Stimulated activated CD8-positive, alpha-beta memory T cell treated with anti-CD3 and anti-CD28 coated beads, Interleukin-15, amount 100 ng/mL, for 48 hours (primary cell): ENCODE measurements at places on chromosomes 11 and 22.

DNA sequence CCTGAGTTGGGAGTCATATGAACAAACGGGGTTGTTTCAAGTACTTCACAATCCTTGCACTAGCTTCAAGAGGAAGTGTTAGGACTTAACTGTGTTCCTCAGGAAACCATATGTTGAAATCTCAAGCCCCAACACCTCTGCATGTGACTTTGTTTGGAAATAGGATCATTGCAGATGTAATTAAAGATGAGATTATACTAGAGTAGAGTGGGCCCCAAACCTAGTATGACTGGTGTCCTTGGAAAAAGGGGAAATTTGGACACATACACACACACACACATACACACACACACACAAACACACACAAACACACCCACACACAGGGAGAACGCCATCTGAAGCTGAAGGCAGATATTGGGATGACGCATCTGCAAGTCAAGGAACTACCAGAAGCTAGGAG, 6.4 kb upstream of the CEP295 start:
- DNase-seq: no peak

GRCh38 chr11:57213342-57214097, 23.5 kb downstream of the APLNR start:
- DNase-seq: no peak

- DNase-seq: no peak
These were observed 567.0 kb upstream of the CADM1 start for GRCh38 chr11:116071241-116071640.

GRCh38 chr11:115963156-115963555, 458.9 kb upstream of the CADM1 start:
- no peak for DNase-seq

DNA sequence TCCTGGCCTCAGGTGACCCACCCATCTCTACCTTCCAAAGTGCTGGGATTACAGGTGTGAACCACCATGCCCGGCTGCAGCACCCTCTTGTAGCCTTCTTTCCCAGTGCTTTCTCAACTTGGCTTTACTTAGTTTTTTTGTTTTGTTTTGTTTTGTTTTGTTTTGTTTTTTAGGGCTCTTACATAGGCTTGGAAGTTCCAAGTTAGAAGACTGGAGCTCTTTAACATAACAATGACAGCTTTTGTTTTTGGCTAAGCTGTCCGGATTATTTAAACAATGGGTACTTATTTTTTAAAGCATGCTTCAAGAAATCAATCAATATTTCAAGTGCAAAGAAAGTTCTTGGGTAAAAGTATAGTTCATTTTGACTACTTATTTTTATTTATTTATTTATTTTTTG, 25.9 kb downstream of the KMT2A start:
- no peak for DNase-seq

DNA sequence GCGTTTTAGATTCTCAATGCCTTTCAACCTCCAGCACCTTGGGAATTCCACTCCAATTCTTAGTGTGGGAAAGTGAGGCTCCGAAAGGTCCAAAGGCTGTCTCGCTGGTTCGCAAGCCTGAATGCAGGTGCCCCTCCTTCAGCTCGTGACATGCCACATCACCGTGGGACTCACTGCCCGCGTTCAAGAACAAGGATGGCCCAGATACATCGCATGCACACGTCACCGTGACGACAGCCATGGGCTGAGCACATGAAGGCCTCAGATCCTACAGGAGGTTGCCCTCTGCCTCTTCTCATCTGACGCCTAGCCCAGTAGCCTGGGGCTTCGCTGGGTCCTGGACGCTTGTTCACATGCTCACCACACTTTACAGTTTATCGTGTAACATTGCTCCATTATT, 4.4 kb upstream of the LINC01488 start:
- DNase-seq: no peak

DNA sequence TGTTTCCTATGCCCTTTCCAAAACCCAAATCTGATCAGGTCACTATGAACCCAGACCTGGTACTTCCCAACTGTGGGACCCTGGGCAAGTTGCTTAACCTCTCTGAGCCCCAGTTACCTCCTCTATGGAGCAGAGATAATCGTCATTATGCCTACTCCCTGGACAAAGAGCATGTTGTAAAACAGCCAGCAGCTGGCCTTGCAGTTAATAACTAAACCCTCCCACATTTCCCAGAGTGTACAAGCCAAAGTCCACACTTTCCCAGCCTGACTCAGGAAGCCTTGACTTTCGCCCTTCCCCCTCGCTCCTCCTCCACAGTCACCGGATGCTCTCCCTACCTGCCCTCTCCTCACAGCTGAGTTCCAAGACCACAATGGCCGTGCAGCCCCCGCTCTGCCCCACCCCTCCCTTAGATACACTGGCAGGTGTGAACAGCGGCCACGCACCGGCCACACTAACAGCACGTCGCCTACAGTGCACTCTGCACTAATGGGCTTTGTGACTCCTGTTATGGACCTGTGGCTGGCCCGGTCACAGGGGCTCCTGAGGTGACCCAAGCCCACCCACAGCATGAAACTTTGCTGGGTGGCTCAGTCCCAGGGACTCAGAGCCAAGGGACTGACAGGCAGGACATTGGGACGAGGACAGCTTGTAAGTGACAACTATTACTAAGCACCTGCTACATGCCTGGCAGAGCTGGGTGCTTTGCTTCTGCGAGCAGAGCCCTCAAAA, 15.6 kb upstream of the MFNG start:
- no peak for DNase-seq

DNA sequence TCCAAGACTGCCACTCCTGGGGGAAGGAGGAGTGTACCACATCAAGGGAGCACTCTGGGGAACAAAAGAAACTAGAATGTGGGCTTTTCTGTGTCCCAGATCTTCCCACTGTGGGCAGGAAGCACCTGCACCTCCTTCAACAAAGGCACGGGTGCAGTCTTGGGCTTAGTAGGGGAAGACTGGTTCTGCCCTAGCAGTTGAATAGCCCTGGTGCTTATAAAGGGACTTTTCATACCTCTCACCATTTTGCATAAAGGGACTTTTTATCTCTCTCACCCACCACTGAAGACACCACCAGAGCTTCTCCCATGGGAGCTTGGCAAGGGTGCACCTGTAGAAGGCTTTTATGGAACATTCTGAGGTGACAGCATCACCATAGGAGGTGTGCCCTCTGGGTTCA, 65.8 kb upstream of the MS4A8 start:
- DNase-seq: no peak

DNA sequence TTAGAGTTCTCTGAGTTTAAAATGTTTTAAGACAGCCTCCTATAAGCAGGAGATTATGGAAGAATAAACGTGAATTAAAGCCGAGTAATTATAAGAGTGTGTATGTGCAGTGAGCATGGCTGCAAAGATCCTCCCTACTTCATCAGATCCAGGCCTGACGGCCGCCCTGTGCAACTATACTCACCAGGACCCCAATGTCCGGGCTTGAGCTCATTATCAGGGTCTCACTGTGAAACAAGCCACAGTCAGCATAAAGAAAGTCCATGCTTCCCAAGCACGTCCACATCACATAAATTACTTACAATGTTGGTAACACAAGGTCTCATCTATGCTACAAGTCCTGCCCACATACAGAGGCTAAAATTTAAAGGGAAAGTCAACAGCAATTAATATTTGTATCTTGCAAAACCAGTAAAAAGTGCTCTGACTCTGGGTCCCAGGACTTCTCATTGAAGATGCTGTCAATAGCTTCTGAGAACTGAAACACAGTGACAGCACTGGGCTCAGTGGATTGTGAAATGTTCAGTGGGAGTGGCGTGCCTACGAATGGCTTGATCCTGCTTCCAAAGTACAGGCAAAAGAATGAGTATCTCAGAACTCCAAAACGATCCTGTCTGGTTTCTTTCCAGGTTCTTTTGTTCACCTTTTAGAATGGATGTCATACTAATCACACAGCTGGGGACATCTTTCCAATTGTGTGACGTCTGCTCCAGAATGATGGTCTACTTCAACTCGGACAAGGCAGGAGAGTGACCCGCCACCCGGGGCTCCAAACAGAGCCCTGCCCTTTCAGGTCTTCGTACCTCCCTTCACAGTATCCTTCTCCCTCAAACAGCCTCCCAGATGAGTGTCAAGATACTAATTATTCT, 72.1 kb upstream of the ARFGAP3 start:
- no peak for DNase-seq

DNA sequence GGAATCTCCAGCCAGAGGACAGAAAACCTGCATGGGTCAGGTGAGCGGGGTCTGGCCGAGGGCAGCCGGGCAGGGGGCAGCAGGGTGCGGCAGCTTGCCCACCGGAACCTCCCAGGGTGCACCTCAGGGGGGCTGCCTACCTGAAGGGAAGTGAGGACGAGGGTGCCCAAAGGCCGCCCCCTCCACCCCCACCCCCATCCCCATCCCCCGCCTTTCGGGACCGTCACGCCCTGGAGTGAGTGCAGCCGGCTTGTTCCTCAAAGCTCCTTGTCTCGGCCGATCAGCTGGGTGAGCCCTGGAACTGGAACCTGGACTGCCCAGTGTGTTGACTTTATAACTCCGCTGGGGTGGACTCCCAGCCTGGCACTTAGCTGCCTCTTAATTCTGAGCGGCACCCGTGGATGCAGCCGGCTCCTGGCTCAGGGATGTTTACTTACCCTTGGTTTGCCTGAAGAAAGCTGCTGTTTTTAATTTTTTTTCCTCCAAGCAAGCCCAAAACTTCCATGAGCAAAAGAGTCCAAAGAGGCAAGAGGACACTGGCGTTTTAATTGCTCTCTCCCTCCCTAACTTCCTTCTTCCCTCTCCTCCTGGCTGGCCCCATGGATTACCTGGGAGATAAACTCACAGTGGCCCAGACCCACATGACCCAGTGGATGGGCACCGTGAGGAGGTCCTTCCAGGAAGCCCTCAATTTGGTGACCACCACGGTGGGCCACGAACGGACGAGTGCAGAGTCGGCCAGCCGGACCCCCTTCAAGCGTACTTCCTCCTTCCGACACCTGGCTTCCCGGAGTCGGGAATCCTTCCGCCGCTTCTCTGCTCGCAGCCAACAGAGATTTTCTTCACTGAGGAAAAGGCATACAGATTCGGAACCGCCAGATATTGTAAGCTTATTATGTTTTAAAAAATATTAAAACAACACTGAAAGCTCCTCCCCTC, 87.8 kb upstream of the CRYBB3 start:
- DNase-seq: no peak

- no peak for DNase-seq
These were observed 542.4 kb downstream of the TBC1D22A start for GRCh38 chr22:47304854-47305253.

GRCh38 chr11:63298258-63298657, 54.9 kb upstream of the SLC22A25 start:
- no peak for DNase-seq

GRCh38 chr11:58567889-58568512, 7.7 kb downstream of the LPXN start:
- peak; percentile 43 for DNase-seq

GRCh38 chr11:123381149-123381548, 48.9 kb upstream of the GRAMD1B start:
- no peak for DNase-seq

DNA sequence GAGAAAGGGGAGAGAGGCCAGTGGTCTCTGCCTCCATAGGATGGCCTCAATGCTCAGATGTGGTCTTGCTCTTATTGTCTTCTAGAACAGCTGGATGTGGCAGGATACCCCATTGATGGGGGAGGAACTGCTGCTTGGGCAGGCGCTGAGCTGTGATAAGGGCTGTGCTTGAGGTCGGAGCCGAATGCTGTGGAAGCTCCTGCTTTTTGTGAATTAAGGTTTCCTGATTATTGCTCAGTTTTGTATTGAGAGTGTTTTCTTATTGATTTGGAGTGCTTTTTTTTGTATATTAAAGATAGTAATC, 57.2 kb downstream of the CABIN1 start:
- DNase-seq: no peak
